IPS DF 6.9 (cell line): ENCODE measurements at places on chromosomes 11 and 22.

- H3K4me1 ChIP-seq = peaks cover 2% of the 10 kb centered on the region
- DNase-seq = no peak
- no peak overlapping the region for H3K27ac ChIP-seq
- H3K36me3 ChIP-seq = no peaks in the 10 kb centered on the region
- no peak overlapping the region for H3K4me3 ChIP-seq
Measured at GRCh38 chr11:119153049-119153818, 4.4 kb downstream of the ABCG4 start.

DNA sequence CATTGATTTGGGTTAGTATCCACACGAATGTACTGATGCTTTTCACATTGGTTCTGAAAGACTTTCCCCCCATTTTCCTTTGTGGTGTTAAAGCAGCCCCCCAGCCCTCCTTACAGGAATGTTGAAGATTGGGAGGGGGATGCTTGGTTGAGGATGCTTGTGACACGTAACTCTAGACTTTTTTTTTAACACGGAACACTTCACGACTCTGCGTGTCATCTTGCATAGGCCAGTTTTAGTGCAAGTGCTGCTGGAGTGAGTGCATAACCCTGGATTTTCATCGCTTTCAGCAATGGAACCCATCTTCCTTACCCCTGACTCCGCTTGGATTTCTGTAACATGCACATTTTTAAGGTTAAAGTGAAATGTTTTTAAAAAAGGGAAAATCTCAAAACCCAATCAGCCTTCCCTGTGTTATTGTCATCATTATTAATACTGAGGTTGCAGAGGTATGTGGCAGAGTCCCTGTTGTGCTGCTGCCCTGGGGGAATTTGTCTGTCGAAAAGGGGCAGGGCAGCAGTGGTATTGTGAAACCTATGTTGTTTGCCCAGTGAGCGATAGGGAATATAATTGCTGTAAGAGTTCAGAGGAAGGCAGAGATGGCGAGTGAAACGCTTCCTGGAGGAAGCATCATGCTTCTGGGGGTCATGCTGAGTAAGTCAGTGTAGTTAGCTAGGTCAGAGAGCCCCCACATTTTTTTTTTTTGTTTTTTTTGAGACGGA is 12.1 kb downstream of the CECR2 start:
- DNase-seq = no peak
- H3K27ac ChIP-seq = no peak overlapping the region
- H3K36me3 ChIP-seq = no peaks in the 10 kb centered on the region
- peaks cover 7% of the 10 kb centered on the region for H3K4me1 ChIP-seq

DNA sequence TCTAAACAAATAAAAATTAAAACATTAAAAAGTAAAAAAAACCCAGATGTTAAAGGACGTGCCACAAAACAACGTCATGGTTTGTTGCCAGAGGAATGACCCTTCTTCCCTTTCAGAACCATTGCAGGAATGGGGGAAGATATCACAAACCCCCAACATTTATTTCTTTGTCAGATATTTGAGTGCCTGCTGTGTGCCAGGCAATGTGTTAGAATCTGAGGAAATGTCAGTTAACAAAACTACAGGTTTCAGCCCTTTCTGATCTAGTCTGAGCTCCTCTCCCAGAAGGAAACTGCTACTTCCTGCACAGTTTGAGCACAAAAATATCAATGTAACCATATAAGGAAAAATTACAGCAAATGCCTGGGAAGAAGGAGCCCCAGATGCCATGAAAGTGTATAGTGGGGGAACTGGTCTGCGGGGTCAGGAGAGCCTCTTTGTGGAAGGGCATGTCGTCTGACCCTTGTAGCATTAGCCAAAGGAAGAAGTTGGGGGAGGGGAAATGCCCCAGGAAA is 7.1 kb upstream of the NHERF4 start:
- no peaks in the 10 kb centered on the region for H3K4me1 ChIP-seq
- H3K36me3 ChIP-seq = peaks cover 5% of the 10 kb centered on the region
- no peak for DNase-seq
- no peaks in the 10 kb centered on the region for H3K27me3 ChIP-seq

- no peak overlapping the region for H3K27ac ChIP-seq
- H3K4me3 ChIP-seq = no peak overlapping the region
- no peaks in the 10 kb centered on the region for H3K36me3 ChIP-seq
- no peaks in the 10 kb centered on the region for H3K4me1 ChIP-seq
Measured at GRCh38 chr11:67700548-67701262, 26.3 kb upstream of the ALDH3B2 start.

DNA sequence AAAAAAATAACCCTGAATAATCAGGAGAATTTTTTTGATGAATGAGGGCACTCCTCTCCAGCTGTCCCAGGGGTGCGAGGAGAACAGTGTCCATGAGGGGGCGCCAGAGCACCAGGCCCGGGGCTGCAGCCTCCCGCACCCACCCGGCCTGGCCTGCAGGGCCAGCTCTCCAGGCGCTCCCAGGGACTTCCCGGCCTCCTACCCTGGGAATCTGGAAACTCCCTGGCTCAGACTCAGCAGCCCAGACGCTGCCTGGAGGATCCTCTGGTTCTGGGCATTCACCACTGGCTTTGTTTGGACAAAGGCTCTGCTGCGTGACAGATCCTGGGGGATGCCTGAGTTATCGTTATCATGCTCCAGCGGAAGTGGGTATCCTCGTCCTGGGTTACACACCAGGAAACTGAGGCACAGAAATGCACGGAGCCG is 31.0 kb downstream of the MCM5 start:
- DNase-seq = peak; percentile 48
- H3K27ac ChIP-seq = no peak overlapping the region
- H3K4me3 ChIP-seq = no peak overlapping the region
- H3K36me3 ChIP-seq = peaks cover 15% of the 10 kb centered on the region
- no peaks in the 10 kb centered on the region for H3K27me3 ChIP-seq
- peaks cover 2% of the 10 kb centered on the region for H3K4me1 ChIP-seq

DNA sequence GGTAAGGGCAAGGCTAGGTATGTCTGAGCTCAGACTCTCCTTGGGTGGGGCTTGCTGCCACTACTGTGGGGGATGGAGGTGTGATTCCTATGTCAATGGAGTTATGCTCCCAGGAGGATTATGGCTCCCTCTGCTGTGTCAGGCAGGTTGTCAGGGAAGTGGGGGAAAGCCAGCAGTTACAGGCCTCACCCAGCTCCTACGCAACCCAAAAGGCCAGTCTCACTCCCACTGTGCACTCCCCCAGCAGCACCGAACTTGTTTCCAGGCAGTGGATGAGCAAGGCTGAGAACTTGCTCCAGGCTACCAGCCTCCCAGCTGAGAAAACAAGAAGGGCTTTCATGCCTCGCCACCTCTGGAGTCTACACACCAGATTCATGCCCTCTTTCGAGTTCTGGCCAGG is 18.2 kb downstream of the C11orf91 start:
- H3K4me3 ChIP-seq = no peak overlapping the region; the same call in 1 of the 2 replicates
- H3K36me3 ChIP-seq = no peaks in the 10 kb centered on the region

DNA sequence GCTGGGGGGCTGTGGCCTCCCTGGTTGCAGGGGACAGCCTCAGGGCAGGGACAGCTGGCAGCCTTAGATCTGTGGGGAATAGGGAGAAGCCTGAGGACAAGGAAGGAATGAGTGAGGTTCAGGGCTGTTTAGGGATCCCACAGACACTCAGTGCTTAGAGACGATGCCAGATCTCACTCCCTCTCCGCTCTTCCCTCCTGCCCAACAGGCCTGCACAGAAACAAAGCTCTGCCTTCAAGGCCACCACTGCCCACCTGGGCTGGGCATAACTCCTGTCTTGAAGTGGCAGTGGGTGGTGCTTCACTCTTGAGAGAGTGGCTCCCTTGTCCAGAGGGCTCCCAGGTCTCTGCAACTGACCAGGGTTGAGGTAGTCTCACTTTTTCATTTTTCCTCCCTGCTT is 13.1 kb upstream of the CENATAC start:
- H3K36me3 ChIP-seq = no peaks in the 10 kb centered on the region
- no peak overlapping the region for H3K27ac ChIP-seq
- H3K4me3 ChIP-seq = no peak overlapping the region
- no peak for DNase-seq
- peaks cover 4% of the 10 kb centered on the region for H3K4me1 ChIP-seq
- no peaks in the 10 kb centered on the region for H3K27me3 ChIP-seq

DNA sequence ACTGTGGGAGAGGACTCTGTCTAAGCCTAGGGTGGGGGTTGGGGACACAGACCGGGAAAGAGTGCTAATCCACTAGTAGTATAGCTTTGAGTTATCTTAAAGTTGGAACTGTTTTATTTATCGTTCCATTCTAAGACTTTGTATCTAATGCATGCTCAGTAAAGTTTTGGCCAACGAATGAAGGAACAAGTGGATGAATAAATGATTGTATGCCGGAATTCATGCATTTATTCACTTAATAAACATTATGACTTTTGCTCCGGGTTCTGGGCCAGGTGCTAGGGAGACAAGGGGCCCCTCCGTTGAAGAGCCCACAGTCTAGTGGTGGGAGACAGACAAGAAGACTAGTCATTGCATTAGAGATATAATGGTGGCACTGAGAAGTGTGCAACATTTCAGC is 645 bp downstream of the RNF121 start:
- peaks cover 1% of the 10 kb centered on the region; the same call in 1 of the 2 replicates for H3K4me1 ChIP-seq
- no peak for DNase-seq
- H3K27ac ChIP-seq = no peak overlapping the region
- H3K36me3 ChIP-seq = no peaks in the 10 kb centered on the region

- H3K4me3 ChIP-seq = no peak overlapping the region
- H3K4me1 ChIP-seq = peaks cover 6% of the 10 kb centered on the region
- H3K27ac ChIP-seq = no peak overlapping the region
- DNase-seq = no peak
Measured at GRCh38 chr11:107704451-107704850, 7.4 kb downstream of the SLN start.

GRCh38 chr11:3659595-3660515 is 11.3 kb downstream of the CHRNA10 start:
- H3K4me1 ChIP-seq = no peaks in the 10 kb centered on the region
- H3K27me3 ChIP-seq = no peaks in the 10 kb centered on the region
- no peak overlapping the region for H3K4me3 ChIP-seq

DNA sequence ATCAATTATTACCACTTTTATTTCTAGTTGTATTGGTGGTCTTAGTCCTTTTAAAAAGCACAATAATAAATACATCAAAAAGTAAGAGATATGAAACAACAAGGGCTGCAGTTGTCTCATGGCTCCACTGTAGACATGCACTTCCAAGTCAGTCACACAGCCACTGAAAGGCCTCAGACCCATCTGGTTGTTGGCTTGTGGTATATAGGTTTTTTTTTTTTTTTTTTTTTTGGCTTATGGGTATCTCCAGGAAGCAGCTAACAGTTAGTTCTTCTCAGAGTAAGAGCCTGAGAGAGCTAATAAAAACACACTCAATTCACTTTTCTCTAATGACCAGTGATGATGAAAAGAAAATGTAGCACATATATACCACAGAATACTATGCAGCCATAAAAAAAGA is 6.0 kb upstream of the OR52E6 start:
- H3K36me3 ChIP-seq = no peaks in the 10 kb centered on the region
- DNase-seq = no peak
- H3K27me3 ChIP-seq = no peaks in the 10 kb centered on the region
- no peak overlapping the region for H3K27ac ChIP-seq
- H3K4me1 ChIP-seq = no peaks in the 10 kb centered on the region
